SIG-M5 (cell line): ENCODE measurements at places on chromosomes 3 and 15.

DNA sequence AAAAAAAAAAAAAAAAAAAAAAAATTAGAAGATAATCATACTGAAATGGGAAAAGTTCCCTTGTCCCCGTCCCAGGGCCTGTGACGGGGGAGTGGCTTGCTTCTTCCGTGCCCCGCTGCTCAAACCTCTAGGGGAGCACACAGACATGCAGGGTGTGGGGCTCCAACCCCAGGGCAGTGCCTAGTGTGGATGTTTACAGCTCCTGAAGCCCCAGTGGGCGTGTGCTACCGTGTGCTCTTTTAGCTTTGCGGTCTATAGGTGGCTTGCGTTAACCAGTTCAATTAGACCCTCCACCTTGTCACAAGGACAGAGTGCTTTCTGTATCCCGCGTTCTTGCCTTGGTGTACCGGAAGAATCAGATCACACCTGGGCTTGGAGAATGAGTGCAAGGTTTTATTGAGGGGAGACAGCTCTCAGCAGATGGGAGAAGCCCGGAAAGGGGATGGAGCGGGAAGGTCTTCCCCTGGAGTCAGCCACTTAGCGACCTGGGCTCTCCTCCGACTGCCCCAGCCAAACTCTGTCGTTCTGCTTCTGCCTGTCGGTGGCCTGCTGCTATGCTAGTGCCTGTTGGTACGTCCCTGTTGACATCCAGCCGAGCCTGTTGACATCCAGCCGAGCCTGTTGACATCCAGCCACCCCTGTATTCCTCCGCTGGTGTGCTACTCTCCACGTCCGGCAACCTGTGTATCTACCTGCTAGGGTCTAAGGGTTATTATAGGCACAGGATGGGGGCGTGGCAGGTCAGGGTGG, 569.8 kb downstream of the VGLL3 start:
- DNase-seq: no peak

- no peak for DNase-seq
These were observed 48.9 kb upstream of the TCF12 start for GRCh38 chr15:56869573-56869972.

- DNase-seq: no peak
These were observed 69.7 kb downstream of the ADCY5 start for GRCh38 chr3:123379041-123379830.

- DNase-seq: no peak
These were observed 65.2 kb downstream of the FNDC3B start for GRCh38 chr3:172104471-172105072.

- DNase-seq: no peak
These were observed 478.7 kb upstream of the ADAMTS9 start for GRCh38 chr3:65166531-65166930.

- DNase-seq: no peak
These were observed 224.3 kb downstream of the SNRPN start for GRCh38 chr15:25178835-25179672.

GRCh38 chr3:170424879-170425278, 6.2 kb downstream of the CLDN11 start:
- DNase-seq: no peak

- DNase-seq: no peak
These were observed 11.4 kb upstream of the MGA start for GRCh38 chr15:41648770-41649169.
